ENCODE measurements at places on chromosomes 2 and 18. TPM values are rescaled to one million over a fixed set of nuclear protein-coding genes. Genes with fewer than 3 reads are reported as not detected.

- DNase-seq = no peak
Measured at GRCh38 chr2:73582364-73582763, 59.9 kb downstream of the NAT8 start.

- no peak for DNase-seq
Measured at GRCh38 chr18:44742718-44743311, 62.1 kb downstream of the SETBP1 start.

DNA sequence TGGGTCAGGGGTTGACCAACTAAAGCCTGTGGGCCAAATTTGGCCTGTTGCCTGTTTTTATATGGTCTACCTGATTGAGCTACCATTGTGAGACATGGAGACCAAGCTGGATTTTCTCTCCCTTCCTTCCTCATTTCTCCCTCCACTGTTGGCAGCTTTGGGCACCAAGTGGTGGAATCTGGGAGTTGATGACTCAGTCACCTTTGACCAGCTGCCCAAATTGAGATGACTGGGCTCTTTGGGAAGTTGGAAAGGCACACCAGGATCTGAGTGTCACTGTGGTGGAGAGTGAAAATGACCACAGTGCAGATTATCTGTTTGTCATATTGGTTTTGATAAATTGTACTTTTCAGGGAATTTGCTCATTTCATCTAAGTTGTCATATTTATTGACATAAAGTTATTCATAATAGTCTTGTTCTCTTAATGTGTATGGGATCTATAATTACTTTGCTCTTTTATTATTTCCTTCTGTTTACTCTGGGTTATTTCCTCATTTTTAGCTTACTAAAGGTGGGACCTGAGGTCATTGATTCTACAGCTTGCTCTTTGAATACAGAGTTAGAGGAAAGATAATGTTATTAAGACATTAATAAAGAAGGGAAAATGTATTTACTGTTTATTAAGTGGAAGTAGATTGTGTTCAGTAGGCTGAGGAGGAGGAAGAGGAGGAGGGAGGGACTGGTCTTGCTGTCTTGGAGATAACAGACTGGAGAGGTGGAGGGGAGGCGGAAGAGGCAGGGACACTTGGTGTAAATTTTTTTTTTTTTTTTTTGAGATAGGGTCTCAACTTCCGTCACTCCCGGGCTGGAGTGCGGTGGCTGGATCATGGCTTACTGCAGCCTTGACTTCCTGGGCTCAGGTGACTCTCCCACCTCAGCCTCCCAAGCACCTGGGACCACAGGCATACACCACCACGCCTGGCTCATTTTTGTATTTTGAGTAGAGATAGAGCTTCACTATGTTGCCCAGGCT, 31.8 kb downstream of the AGFG1 start:
- peak; percentile 39 for DNase-seq

- DNase-seq = no peak
Measured at GRCh38 chr2:55025082-55025481, 25.2 kb downstream of the RTN4 start.

- no peak for DNase-seq
Measured at GRCh38 chr18:10379522-10379921, 74.9 kb upstream of the APCDD1 start.

- DNase-seq = peak; percentile 46
Measured at GRCh38 chr2:58620093-58620492, 379.0 kb upstream of the FANCL start.

DNA sequence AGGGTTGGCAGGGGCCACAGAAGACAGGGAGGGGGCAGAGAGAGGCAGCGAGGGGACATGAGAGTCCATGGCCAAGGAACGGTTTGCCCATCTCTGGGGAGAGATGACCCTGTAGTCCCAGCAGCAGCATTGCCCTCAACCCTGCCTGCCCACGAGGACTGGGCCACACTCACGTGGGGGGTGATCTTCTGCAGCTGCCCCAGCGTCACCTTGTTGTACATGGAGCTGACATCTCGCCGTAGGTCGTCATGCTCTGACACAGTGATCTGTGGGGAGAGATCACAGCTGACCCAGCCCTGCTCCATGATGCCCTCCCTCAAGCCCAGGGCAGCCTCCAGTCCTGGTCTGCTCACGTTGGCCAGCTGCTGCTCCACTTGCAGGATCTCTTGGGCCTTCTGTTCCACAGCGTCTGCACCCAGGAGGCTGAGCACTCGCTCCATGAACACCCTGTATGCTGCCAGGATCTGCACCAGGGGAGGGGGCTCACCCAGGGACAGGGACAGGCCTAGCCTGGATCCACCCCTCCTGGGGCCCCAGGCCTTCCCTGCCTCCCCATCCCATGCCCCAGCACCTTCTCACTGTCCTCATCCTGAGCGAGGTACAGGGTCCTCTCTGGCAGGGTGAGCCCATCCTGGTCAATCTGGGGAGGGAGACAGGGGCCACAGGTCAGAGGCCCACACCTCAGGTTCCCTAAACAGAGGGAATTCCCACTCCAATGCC, 2.8 kb downstream of the ECEL1 start:
- no peak for DNase-seq

Gene CRACDL
- polyA plus RNA-seq = 1.4 TPM

Gene CYP26B1
- polyA plus RNA-seq = 0.40 TPM

Gene ORMDL1
- 45.5 TPM for polyA plus RNA-seq

Data from foreskin keratinocyte (primary cell).